Activated T-helper 2 cell treated with anti-CD3 and anti-CD28 coated beads, Interferon-gamma antibody, Interleukin-2, Interleukin-4, amounts not matched to agents 10 μg/mL and 5 μg/mL and 100 μg/mL, durations not matched to agents 14 hours and 24 hours and 36 hours (primary cell): ENCODE measurements at places on chromosomes 12 and 14. TPM values are rescaled to one million over a fixed set of nuclear protein-coding genes. Genes with fewer than 3 reads are reported as not detected.

The POMT2 gene
- 23.4 and 27.7 TPM in 2 replicates for total RNA-seq

The KRT7 gene
- total RNA-seq: 4.2 and 4.7 TPM in 2 replicates

- H3K27me3 ChIP-seq: peaks cover 3% of the 10 kb centered on the region
- H3K4me1 ChIP-seq: no peaks in the 10 kb centered on the region
- no peak overlapping the region for H3K4me3 ChIP-seq
- no peak for DNase-seq
- no peak overlapping the region for H3K27ac ChIP-seq
- H3K36me3 ChIP-seq: no peaks in the 10 kb centered on the region
Measured at GRCh38 chr12:42560977-42561376, 28.6 kb downstream of the PRICKLE1 start.

The DDN gene
- total RNA-seq: 0.60 and 0.91 TPM in 2 replicates

The TMEM121 gene
- total RNA-seq: 8.2 and 9.6 TPM in 2 replicates

The PLEKHG7 gene
- not detected in 2 replicates for total RNA-seq

DNA sequence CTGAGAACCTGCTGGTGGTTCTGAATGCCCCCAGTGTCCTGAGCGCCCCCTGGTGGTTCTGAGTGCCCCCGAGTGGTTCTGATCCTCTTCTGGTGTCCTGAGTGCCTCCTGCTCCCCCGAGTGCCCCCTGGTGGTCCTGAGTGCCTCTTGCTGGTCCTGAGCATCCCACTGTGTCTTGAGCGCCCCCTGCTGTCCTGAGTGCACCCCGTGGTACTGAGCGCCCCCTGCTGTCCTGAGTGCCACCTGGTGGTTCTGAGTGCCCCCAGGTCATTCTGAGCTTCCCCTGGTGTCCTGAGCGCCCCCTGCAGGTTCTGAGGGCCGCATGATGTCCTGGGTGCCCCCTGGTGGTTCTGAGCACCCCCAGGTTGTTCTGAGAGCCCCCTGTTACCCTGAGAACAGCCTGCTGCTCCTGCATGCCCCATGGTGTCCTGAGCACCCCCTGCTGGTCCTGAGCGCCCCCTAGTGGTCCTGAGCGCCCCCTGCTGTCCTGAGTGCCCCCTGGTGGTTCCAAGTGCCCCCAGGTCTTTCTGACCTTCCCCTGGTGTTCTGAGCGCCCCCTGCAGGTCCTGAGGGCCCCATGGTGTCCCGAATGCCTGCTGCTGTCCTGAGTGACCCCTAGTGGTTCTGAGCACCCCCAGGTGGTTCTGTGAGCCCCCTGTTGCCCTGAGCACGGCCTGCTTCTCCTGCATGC, 1165.4 kb downstream of the TMEM121 start:
- peaks cover 5% of the 10 kb centered on the region for H3K4me1 ChIP-seq
- H3K27me3 ChIP-seq: peaks cover 18% of the 10 kb centered on the region
- H3K4me3 ChIP-seq: no peak overlapping the region
- peak; percentile 72 for DNase-seq

The INSM2 gene
- total RNA-seq: not detected in 2 replicates

DNA sequence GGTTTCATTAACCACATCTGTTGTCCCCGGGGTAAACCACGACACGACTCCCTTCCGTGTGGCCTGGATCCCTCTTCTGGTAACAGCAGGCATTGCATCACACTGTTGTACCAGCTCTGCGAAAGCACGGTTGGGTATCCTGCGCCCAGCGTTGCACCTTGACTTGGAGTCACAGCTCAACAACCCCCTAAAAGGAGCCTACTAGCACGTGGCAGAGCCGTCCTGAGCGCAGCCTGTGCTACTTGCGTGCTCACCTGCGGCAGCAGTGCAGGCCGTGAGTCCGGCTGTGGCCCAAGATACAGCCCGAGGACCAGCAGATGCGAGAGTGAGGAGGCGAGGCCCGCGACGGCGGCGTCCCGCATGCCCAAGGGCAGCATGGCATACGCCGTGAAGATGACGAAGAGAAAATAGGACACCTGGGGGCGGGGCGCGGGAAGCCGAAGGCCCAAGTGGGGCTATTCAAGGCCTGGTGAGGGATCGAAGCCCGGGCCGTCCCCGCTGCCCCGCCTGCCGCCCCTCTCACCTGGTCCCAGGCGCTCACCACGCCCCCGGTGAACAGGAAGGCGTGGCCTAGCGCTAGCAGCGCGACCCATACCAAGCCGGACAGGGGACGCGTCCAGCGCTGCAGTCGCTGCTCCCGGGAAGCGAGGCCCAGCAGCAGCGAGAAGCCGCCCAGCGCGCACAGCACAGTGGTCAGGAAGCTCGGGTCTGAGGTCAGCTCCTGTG, 2.4 kb downstream of the ADCY4 start:
- H3K27me3 ChIP-seq: peaks cover 27% of the 10 kb centered on the region
- peaks cover 36% of the 10 kb centered on the region for H3K4me1 ChIP-seq
- DNase-seq: peak; percentile 82
- peaks cover 24% of the 10 kb centered on the region for H3K36me3 ChIP-seq

DNA sequence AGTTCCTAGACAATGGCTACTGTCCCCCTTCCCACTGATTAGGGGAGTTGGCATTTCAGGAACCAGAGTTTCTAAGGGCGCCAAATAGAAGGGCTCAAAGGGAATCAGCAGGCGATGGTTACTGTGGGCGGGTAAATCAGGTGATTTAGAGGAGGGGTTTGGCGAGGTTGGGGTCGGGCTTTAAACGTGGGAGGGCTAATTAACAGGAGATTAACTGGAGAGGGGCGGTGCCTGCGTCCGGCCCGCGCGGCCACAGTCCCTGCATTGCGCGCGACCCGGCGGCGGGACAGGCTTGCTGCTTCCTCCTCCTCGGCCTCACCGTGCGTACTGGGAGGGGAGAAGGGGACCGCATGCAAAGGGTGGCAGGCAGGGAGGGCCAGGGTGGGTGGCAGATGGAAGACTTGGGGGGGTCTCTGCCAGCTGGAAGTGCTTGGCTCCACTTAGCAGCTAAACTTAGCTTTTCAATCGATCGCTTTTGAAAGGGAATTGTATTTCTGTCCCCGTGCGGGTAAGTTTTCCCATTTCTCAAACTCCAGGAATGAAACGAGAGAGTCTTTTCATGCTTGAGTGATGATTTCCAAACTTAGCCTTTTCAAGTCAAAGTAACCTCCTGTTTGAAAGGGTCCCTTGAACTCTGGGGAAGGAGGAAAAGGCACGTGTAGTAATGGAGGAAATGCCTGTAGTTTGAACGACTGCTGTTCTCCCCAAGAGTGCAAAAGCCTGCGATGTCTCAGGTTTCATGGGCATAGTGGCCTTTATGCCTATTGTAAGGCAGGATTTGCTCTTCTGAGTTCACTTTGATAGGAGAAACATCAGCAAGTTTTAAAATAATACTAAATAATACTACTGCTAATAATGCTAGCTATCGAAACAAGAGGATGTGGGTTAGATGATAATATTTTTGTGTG, at the start of gene MGST1:
Gene MGST1 (plus strand): TSS at position 255 of the 908 bp plus-strand sequence. CDS start 6,608 bp downstream, outside the sequence.
- peaks cover 1% of the 10 kb centered on the region for H3K4me1 ChIP-seq
- no peak within 1 kb of the TSS for H3K27ac ChIP-seq
- DNase-seq: no peak
- H3K27me3 ChIP-seq: peaks cover 3% of the 10 kb centered on the region

The STAB2 gene
- not detected in 2 replicates for total RNA-seq

The NELL2 gene
- 7.7 and 10.2 TPM in 2 replicates for total RNA-seq

- H3K36me3 ChIP-seq: no peaks in the 10 kb centered on the region
- H3K4me3 ChIP-seq: no peak overlapping the region
- no peak overlapping the region for H3K27ac ChIP-seq
- peaks cover 23% of the 10 kb centered on the region for H3K27me3 ChIP-seq
Measured at GRCh38 chr12:100359248-100359647, 2.4 kb downstream of the SLC17A8 start.

DNA sequence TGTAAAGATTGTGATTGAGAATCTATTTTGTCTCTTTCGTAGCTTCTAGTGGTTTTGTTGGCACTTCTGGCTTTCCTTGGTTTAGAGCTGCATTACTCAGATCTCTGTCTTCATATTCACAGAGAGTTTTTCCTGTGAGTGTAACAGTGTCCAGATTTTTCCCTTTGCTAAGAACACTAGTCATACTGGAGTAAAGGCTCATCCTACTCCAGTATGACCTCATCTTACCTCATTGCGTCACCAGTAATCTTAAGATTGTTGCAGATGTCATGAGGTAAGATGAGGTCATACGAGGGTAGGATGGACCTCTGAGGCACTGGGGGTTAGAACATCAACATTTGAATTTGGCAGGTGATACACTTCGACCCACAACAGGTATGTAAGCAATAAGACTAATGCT, 461.2 kb downstream of the FLRT2 start:
- H3K27ac ChIP-seq: no peak overlapping the region
- DNase-seq: no peak
- no peaks in the 10 kb centered on the region for H3K27me3 ChIP-seq

GRCh38 chr12:54019924-54020590, 8.2 kb upstream of the HOXC6 start:
- peaks cover 12% of the 10 kb centered on the region for H3K4me1 ChIP-seq
- peaks cover 5% of the 10 kb centered on the region for H3K36me3 ChIP-seq
- H3K27ac ChIP-seq: no peak overlapping the region
- H3K27me3 ChIP-seq: peaks cover 74% of the 10 kb centered on the region

The TMEM179 gene
- total RNA-seq: 0.18 and 0.30 TPM in 2 replicates

DNA sequence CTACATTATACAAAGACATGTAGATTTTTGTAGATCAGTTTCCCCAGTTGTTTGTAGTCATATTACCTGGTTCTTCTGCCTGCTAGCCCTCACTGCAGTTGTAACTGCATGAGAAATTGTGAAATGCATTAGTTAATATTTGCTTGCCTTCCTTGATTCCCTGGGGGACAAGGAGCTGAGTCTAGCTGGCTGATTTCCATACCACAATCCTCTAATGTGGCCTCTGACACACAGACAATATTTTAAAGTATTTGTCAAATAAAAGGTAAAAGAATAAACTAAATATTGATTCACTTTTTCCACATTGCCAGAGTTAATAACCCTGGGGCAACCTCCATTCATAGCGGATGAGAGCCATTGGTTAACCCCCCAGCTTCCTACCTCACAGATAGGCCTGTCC, 128.8 kb upstream of the TMEM132C start:
- no peaks in the 10 kb centered on the region for H3K4me1 ChIP-seq
- H3K27me3 ChIP-seq: no peaks in the 10 kb centered on the region
- no peaks in the 10 kb centered on the region for H3K36me3 ChIP-seq

DNA sequence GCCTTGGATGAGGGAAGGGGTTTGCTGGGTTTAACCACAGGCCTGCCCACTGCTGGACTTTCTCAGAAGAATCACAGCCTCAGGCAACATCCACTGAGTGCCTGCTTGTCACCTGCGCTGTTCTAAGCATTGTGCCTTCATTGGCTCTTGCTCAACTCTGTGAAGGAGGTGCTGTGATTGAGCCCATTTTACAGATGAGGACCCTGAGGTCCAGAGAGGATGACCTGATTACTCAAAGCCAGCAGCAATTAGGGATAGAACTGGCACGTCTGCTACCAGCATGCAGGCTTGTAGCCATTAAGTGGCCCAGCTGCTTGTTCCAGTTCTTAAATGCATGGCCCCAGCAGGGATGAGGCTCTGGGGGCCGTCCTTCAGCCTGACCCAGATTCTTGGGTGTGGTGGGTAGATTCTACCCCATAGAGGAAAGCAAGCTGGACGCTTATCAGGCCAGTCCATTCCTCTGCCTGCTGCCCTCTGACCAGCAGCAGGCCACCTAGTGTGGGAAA, 54.6 kb downstream of the ESRRB start:
- no peak for DNase-seq
- no peak overlapping the region for H3K4me3 ChIP-seq
- no peaks in the 10 kb centered on the region for H3K4me1 ChIP-seq

The DHRS2 gene
- total RNA-seq: 2.2 and 2.3 TPM in 2 replicates

DNA sequence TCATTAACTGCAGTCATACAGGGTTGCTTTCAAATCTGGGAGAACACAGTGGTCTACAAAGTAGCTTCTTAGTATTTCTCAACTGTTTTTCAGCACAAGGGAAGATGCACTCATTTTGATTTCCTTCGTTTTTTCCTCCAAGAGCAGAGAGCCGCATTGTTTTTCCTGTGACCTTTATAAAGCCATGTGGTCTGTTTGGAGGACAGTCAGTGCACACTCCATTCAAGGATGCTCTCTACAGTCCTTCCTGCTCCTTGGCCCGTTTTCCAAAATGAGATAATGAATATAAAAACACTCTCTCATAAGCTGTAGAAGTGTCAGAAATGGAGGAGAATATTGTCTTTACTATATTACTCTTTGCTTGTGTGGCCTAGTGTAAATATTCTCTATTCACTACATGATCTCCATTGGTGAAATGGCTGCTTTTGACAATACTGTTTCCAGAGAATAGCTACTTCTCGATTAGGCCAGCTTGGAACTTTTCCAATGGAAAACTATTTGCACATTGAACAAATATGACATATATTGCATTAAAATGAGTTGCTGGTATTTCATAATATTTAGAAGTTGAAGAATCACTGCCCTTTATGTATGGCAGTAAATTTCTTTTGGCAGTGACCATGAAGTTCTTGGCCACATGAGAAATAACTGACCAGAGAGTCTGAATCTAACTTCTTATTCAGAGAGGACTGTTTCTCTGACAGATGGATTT, 393.1 kb upstream of the RGS6 start:
- H3K27ac ChIP-seq: no peak overlapping the region
- DNase-seq: no peak
- H3K27me3 ChIP-seq: no peaks in the 10 kb centered on the region
- H3K4me1 ChIP-seq: peaks cover 20% of the 10 kb centered on the region
- peaks cover 22% of the 10 kb centered on the region for H3K36me3 ChIP-seq

DNA sequence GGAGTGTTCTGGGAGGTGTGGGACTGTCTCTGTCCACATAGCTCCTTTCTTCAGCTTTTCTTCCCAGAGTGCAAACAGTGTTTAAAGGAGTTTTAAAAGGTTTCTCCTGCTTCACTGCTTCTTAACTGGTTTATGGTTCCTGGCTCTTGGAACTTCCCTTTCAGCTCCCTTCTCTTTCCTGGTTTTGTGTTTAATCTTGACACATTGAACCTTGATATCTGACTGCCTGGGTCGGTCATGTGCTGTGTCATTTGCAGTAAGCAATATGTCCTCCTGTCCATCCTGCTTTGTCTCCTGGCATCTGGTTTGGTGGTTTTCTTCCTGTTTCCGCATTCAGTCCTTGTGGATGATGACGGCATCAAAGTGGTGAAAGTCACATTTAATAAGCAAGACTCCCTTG, 2.2 kb downstream of the TMEM106C start:
- H3K4me1 ChIP-seq: peaks cover 30% of the 10 kb centered on the region
- no peak for DNase-seq
- peaks cover 19% of the 10 kb centered on the region for H3K27me3 ChIP-seq

GRCh38 chr14:79764323-79764722, 447.0 kb downstream of the DIO2 start:
- no peak overlapping the region for H3K27ac ChIP-seq
- no peaks in the 10 kb centered on the region for H3K27me3 ChIP-seq
- no peak overlapping the region for H3K4me3 ChIP-seq
- no peaks in the 10 kb centered on the region for H3K4me1 ChIP-seq
- no peak for DNase-seq

- H3K27ac ChIP-seq: no peak overlapping the region
- peaks cover 3% of the 10 kb centered on the region for H3K36me3 ChIP-seq
- DNase-seq: peak; percentile 27
- peaks cover 2% of the 10 kb centered on the region for H3K4me1 ChIP-seq
- no peak overlapping the region for H3K4me3 ChIP-seq
- peaks cover 23% of the 10 kb centered on the region for H3K27me3 ChIP-seq
Measured at GRCh38 chr14:70622111-70622712, 19.5 kb upstream of the TTC9 start.

DNA sequence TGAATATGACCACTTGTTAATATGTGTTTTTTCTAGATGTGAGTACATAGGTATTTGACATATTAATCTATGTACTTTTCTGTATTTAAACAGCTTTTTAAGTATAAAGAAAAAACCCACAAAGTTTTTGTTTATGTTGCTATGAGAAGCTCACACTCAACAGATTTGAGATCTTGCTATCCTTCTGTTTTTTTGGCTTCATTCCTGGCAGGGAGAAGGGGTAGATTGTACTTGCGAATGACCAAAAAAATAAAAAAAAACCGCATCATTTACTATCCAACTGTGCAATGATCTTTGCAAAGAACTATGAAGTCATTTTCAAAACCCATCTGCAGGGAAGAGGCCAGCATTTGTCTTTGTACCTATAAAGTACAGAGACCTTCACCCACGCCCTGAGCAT, 28.4 kb upstream of the TBX5 start:
- H3K27ac ChIP-seq: no peak overlapping the region
- H3K4me3 ChIP-seq: no peak overlapping the region
- H3K4me1 ChIP-seq: no peaks in the 10 kb centered on the region
- peaks cover 29% of the 10 kb centered on the region for H3K27me3 ChIP-seq
